ENCODE measurements at places on chromosomes 2 and 18.

DNA sequence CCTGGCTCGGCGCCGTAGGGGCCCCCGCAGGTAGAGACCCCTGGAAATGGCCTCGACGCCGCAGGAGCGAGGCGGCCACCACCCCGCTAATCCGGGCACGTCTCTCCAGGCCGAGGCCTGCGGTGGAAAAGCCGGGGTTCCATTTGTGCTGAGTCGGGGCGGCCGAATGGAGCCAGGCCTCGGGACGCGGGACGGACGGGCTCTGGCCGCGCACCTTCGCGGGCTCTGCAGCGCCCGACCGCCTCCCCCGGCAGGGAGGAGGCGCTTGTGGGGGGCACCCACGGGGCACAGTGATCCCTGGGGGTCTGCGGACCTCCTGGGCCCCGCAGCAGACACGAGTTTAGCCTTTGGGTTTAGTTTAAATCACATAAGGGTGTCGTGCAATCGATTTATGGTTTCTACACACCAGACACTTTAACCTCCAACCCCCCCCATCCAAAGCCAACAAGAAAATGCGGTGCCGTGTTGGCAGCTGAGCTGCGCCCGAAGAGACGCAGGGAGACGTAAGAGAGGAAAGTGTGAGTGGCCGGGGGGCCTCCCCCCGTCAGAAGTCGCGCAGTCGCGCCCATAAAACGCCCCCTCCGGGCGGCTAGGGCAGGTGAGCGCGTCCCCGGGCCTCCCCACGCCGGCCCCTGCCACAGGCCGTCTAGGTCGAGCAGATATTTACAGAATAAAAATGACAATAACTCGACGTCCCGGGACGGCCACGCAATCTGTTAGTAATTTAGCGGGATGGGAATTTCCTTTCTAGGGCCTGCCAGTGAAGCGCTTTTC is 1.0 kb upstream of the NFATC1 start:
- DNase-seq, result peak; percentile 35

DNA sequence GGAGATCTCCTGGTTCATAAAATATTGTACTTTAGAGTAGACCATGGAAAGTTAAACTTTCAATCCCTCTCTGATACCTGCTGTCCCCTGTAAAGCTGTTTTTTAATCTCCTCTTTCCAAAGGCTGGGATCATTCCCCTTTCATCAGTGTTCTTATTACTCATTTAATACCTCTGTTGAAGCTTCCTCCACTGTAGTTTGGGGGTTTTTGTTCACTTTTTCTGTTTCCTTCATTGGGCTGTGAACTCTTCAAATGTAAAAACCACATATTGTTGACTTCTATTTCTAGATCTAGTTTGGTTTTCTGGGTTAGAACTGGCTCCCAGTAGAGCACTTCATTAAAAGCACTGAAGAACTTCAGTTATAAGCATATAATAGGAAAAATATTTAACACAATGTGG is 598.1 kb downstream of the RNF144A start:
- DNase-seq, result no peak

- no peak for DNase-seq
These were observed 87.4 kb downstream of the EML4 start for GRCh38 chr2:42256505-42256904.

DNA sequence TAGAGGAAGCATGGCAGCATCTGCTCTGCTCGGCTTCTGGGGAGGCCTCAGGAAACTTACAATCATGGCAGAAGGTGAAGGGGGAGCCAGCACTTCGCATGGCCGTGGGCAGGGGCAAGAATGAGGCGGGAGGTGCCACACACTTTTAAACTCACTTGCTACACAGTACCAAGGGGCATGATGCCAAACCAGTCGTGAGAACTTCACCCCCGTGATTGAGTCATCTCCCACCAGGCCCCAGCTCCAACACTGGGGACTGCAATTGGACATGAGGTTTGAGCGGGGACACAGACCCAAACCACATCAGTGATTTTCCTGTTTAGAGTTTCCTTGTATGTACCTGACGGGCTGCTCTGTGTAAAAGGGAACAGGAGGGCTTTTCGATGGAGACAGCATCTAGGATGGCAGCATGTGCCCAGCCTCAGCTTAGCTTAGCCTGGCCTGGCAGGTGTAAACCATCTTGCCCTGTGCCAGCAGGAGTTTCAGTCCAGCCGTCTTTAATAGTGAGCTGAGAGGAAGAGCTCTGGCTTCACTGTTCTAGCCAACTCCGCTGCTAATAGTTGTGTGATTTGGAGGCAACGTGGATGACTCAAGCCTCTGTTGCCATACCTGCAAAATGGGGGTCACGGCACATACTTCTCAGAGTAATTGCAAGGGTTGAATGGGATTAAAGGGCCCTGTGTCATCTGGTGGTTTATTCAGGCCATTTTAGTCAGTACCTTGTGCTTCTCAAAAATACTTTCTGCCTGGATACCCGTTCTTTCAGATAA is 101.8 kb downstream of the ASAP2 start:
- no peak for DNase-seq

- DNase-seq, result no peak
These were observed 8.1 kb downstream of the PFN4 start for GRCh38 chr2:24115057-24115456.

DNA sequence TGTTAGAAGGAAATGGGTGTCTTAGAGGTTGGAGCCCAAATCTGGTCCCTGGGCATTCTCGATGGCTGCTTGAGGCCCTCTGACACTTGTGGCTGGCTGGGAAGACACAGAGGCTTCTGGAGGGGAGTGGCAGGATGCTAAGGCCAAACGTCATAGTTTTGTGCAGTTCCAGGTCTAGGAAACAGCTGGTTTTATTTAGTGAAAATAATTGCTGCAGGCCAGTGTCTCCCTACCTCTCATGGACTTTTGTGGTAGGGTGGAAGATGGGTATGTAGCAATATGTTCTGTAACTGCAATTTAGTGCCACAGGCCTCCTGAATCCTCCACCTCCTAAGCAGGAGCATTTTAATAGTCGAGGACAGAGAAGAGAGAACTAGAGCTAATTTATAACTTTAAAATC is 32.2 kb upstream of the SPRED2 start:
- DNase-seq, result no peak

DNA sequence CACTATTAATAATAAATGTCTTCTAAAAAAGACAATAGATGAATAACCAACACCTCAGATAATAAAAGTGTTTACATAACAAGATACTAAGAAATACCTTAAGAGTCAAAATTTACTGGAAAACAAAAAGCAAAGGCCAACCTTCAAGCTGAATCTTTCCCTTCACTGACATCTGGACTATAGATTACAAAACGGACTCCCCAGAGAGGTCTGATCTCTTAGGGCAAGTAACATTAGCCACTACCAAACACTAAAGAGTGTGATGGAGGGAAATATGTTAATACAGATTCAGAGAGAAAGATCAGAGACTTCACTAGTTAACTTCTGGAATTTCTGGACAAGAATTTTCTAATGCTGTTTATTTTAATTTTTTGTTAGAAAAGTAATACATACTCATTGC is 13.9 kb downstream of the CLASP1 start:
- no peak for DNase-seq

DNA sequence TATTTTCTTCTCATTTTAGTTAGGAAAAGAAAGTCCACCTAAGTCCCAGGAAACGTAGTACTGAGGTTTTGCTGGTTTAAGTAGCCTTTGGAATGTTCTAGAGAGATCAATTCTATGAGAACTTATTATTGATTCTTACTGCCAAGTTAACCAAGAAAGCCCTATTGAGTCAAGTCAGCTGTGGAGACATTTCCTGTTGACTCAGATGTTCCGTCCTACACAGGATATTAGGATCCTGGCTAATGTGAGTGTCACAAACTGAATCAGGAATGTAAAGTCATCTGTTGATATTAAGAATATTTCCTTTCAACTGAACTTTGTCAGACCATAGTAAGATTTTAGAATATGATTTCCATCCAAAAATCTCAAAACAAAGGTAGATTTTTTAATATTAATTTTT is 654.3 kb downstream of the LRRTM4 start:
- DNase-seq, result no peak

DNA sequence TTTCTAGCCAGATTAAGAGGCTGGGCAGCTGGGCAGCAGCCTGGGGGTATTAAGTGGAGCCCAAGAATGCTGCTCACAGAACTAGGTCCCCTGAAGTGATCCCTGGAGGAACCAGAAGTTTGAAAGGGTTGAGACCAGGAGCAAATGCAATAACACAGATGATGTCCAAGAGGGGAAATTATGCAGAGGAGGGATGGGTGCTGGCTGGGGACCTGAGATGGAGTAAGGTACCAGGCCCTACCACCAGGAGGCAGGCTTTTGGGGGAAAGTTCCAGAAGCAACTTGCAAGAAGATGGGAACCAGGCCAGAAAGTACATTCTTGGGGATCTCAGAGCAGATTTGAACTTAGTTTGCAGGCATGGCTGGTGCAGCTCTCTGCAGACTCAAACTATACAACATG is 175.1 kb downstream of the NCK2 start:
- DNase-seq, result peak; percentile 60

Data from HAP-1 (cell line).